ENCODE measurements at places on chromosomes 4 and X.
A peak's percentile ranks its signal among the peaks of the same experiment; 100 is the strongest.

- no peak for DNase-seq
These were observed 251.1 kb upstream of the DIAPH2 start for GRCh38 chrX:96433409-96434077.

DNA sequence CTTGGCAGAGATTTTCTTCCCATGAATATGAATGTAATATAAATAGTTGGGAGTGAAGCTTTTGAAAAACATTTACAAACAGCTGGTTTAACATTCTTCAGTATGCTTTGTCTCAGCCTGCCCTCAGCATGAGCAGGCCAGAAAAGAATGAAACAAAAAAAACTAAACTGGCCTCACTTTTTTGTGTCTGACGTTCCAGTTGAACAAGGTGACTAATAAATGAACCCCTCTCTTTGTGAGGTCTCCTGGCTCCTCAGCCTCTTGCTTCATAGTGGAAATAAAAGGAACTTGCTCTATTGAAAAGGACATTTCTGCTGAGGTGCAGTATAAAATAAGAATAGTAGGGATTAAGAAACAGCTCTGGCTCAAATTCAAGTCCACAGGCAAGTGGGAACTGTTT is 9.4 kb downstream of the CHST7 start:
- DNase-seq = peak; percentile 81

GRCh38 chrX:147853701-147854100 is 58.0 kb upstream of the FMR1 start:
- no peak for DNase-seq

- no peak for DNase-seq
These were observed 32.4 kb downstream of the SLC2A9 start for GRCh38 chr4:9988933-9989332.

- DNase-seq = no peak
These were observed 47.6 kb downstream of the POLA1 start for GRCh38 chrX:24741330-24741729.

- DNase-seq = no peak
These were observed 107.7 kb downstream of the RBM47 start for GRCh38 chr4:40521957-40522356.

- no peak for DNase-seq
These were observed 10.9 kb upstream of the TBC1D14 start for GRCh38 chr4:6898763-6899162.

GRCh38 chrX:130179579-130180215 is 7.9 kb downstream of the RAB33A start:
- DNase-seq = no peak
